WTC11 (cell line): ENCODE measurements at places on chromosomes 3 and 15. TPM values are rescaled to one million over a fixed set of nuclear protein-coding genes. Genes with fewer than 3 reads are reported as not detected.

- H3K4me1 ChIP-seq: peaks cover 26% of the 10 kb centered on the region
- peaks cover 7% of the 10 kb centered on the region for H3K36me3 ChIP-seq
- peaks cover 25% of the 10 kb centered on the region for H3K27me3 ChIP-seq
- no peak overlapping the region for H3K27ac ChIP-seq
- no peak overlapping the region for H3K4me3 ChIP-seq
These were observed 28.4 kb upstream of the MAGI1 start for GRCh38 chr3:66066963-66067617.

GOLGA8T gene
- total RNA-seq: 0.78 to 1.0 TPM (median 0.92 TPM) in 3 replicates

DNA sequence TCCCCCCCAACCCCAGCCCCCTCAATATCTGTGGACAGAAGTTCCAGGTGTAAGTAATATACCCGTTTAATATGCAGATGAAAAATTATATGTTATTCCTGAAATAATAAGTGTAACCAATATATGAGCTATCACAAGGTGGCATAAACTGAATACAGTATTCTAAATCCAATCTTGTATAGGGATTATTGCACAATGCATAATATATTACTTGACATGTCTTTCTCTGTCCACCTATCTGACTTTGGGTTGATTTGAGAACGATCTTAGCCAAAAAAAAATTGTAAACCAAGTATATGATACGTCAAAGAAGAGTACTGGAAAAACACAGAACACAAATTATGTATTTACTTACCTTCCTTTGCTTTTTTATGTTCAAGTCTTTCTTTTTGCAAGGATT lies 47.8 kb downstream of the GOLIM4 start:
- H3K4me1 ChIP-seq: peaks cover 25% of the 10 kb centered on the region
- DNase-seq: no peak
- no peak overlapping the region for H3K27ac ChIP-seq
- no peaks in the 10 kb centered on the region for H3K27me3 ChIP-seq
- no peak overlapping the region for H3K4me3 ChIP-seq

DNA sequence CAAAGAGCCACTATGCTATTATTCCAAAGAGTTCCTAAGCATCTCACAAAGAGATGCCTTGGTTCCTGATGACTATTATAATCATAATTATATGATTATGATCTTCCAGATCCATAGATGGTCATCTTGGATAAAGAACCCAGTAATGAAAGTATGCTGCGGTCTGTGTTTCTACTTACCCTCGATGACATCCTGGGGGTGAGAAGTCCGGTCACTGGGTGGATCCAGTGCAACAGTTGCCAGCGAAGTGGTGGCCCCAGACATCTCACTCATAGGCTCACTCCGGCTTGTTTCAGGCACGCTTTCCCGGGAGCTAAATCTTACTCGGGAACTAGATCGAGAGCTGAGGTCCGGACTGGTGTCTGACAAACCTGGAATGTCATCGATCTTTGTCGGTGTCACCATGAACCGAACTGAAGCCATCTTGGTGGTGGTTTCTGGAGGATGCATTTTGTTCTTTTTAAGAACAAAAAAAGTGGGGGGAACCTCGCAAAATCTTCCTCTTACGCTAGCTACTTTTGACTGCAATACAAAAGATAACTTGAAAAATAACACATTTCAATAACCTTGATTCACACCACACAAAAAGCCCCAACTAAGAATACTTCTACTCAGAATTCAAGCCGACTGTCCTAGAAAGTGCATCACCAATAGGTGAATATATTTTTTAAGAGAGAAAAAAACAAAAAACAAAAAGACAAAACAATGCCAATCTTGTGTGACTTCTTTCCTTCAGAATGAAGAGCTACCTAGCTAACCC lies 1.2 kb downstream of the SLC12A6 start:
- H3K27ac ChIP-seq: 0 out of 2 replicates have a peak overlapping the region, but pooled peaks have one; percentile 95
- H3K4me1 ChIP-seq: peaks cover 18% of the 10 kb centered on the region
- H3K4me3 ChIP-seq: peak overlapping the region; percentile 97
- H3K27me3 ChIP-seq: peaks cover 6% of the 10 kb centered on the region
- peaks cover 19% of the 10 kb centered on the region for H3K36me3 ChIP-seq

ICE2 gene
- total RNA-seq: 76.9 to 84.3 TPM (median 77.5 TPM) in 3 replicates
